ENCODE measurements at places on chromosomes 13 and 19.
A peak's percentile ranks its signal among the peaks of the same experiment; 100 is the strongest.

GRCh38 chr13:113153810-113154748, 4.4 kb upstream of the PROZ start:
- peak; percentile 48 for DNase-seq

- no peak for DNase-seq
Measured at GRCh38 chr13:94515911-94516310, 36.4 kb upstream of the DCT start.

DNA sequence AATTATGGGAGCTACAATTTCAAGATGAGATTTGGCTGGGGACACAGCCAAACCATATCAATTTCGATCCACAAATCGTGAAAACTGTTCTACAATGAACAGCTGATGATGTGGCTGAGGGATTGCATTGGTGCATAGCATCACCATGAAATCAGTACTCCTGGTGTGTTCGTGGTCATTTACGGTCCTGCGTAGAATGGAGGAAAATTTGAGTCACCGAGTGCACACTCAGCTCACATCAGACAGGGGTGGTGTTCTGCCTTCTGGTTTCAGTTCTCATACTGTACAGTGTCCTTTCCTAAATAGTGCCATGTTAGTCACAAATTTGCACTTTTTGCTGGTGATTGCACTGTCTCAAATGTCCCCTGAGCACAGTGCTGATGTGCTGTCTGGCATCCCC, 39.2 kb downstream of the MYH14 start:
- no peak for DNase-seq

DNA sequence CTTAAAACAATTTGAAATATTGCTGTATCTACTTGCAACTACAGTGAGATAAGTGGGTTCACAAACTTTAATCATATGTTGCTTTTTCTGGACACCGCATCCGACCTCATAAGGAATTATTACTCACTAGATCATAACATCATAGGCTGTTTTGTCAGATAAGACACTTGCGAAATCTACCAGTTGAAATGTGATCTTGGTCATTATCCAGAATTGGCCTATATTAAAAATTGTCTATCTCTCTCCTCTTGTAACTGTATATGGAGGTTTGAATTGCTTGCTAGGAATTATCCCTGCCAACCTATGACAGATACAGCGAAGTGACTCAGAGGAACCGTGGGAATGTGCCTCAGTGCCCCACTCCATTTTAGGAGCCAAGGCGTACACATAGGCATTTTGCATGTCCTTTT, 117.0 kb upstream of the POSTN start:
- no peak for DNase-seq

DNA sequence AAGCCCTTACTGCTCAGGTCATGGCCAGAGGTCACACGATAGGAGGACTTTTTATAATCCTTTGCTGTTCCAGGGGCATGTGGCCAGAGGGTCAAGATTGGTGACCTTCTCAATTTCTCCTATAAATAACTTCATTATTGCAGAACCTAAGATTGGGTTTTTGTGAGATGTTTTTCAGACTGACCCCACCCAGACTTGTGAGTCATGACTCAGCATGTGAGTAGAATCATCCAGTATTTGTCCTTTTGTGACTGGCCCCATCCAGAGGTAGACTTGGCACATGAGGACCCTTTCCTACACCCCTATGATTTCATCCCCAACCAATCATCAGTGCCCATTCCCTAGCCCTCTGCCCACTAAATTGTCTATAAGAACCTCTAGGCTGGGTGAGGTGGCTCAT, 84.5 kb upstream of the ABCC4 start:
- no peak for DNase-seq

DNA sequence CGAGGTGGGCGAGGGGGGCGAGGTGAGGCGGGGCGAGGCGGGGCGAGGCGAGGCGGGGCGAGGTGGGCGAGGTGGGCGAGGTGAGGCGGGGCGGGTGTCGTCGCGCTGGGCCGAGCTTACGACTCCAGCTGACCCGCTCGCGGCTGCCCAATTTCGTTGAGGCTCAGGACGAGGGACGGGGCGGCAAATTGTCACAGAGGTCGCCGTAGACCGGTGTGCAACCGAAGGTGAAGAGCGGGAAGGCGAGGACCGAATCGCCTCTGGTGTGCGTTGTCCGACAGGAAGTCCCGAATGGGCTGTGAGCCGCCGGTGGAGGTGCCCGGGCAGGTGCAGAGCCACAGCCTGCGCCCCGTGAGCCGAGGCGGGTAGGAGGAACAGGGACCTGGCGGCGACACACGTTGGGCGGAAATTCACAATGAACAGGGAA, at the start of gene LACC1:
TSS of gene LACC1 (plus strand) at position 150 of the 427 bp plus-strand sequence. CDS start 1,082 bp downstream, outside the sequence.
- peak; percentile 20 for DNase-seq

DNA sequence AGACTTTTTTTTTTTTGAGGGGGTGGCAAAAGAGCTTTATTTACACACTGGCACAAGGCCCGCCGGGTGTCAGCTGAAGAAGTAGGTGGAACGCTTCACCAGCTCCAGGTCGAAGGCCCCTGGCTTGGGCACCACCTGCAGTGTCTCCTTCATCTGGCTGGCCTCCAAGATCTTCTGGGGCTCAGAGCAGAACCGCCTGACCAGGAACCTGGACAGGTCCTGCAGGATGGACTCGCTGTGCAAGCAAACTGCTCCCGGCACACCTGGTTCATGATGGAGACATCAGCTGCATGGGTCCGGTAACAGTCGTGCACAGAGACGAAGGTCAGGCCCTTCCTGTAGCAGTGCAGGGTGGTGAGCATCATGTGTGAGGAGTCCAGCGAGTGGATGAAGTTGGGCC, 4.4 kb upstream of the CYP4F2 start:
- DNase-seq = no peak

- DNase-seq = no peak
Measured at GRCh38 chr19:39709026-39709872, 5.0 kb downstream of the LGALS14 start.

DNA sequence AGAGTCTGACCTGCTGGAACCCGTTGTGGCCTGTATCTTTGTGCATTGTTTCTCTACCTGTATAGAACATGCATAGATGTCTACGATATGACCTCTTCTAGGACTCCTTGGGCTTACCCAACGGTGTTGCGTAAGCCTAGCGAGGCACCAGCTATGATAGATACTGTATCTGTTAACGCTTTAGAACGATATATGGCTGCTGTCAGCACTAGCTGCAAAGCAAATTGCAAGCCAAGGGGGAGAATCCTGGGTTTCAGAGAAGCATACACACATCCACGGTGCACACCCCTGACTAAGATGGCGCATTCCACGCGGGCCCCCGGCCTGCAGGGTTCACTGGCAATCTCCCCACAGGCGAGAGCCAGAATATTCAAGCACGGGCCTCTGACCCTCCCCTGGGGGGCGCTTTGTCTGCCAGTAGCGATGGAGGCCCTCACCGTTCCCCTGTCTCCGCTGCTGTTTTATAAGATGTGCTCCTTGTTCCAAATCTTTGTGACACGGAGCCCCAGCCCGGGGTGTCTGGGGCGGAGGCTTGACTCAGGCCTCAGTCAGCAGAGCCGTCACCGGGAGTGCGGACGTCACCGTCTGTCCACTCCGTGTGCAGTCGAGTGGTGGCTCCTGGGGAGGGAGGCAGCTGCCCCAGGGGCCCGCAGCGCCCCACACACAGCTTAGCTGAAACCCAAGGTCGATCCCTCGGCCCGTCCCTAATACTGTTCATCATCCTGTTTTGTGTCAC, 12.9 kb upstream of the RPS15 start:
- no peak for DNase-seq

GRCh38 chr13:38624822-38625221, 62.1 kb upstream of the FREM2 start:
- DNase-seq = no peak

DNA sequence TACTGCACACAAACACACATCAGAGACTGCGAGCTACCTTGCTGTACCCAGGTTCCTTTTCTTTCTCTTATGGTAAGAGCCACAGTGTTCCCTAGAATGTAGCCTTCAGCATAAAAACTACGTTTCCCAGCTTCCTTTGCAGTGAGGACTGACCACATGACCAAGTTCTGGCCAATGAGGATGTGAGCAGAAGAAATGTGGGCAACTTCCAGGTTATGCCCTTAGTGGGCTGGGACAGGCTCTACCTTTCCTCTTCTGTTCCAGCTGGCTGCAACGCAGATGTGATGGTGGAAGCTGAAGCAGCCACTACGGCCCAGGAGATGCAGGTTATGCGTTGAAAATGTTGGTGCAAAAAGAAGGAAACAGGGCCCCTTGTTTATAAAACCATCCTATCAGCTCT, 27.5 kb downstream of the VRK3 start:
- no peak for DNase-seq

- no peak for DNase-seq
Measured at GRCh38 chr19:50255115-50255514, 51.7 kb downstream of the MYH14 start.

Measured in NCI-H187 (cell line).